ENCODE measurements at places on chromosomes 7 and 10. TPM values are rescaled to one million over a fixed set of nuclear protein-coding genes. Genes with fewer than 3 reads are reported as not detected.

FGFBP3 gene
- total RNA-seq = under 0.01 TPM

TMEM213 gene
- not detected for total RNA-seq

CBX3 gene
- total RNA-seq = 85.0 TPM

CPN1 gene
- not detected for total RNA-seq

C10orf90 gene
- total RNA-seq = not detected

CFTR gene
- under 0.01 TPM for total RNA-seq

C10orf67 gene
- 0.18 TPM for total RNA-seq

STK31 gene
- total RNA-seq = not detected

ICA1 gene
- not detected for total RNA-seq

GPRIN2 gene
- total RNA-seq = not detected

GIMAP8 gene
- total RNA-seq = not detected

GRCh38 chr10:120460776-120461175 lies 3.7 kb downstream of the PLPP4 start:
- peak; percentile 54 for DNase-seq

DNA sequence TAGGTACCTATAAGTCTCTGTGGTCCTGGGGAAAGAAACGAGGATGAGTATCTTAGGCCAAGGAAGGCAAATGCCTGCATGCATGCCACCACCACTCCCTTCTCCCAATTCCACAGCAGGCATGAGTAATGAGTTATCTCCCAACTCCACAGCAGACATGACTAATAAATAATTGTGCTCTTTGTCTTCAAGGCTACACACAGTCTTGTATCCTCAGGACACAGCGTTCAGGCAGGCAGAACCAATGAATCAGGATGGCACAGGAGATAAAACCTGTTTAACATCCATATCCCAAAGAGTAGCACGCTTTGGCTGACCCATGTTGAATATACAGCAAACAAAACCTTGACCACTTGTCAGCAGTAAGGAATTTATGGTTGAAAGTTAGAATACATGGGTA lies 229.7 kb upstream of the NFE2L3 start:
- no peak for DNase-seq

DNA sequence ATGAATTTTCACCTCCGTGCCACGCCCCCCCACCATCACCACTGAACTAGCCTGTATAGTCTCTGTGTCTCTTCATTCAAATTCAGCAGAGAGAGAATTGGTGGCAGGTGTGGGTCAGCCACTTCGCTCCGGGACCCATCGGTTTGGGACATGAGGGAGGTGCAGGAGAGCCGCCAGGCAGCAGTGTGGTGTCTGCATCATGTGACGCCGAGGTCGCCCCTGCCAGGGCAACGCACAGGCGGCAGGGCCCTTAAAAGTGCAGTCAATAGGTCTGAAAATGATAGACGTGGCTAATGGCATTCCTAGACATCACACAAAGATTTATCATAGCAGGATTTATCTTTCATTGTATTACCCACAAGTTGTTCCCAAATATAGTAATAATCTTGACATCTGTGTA lies 100.6 kb upstream of the RNF32 start:
- no peak for DNase-seq

- DNase-seq = no peak
Observed at GRCh38 chr7:151827620-151828019, 49.3 kb downstream of the PRKAG2 start.

DNA sequence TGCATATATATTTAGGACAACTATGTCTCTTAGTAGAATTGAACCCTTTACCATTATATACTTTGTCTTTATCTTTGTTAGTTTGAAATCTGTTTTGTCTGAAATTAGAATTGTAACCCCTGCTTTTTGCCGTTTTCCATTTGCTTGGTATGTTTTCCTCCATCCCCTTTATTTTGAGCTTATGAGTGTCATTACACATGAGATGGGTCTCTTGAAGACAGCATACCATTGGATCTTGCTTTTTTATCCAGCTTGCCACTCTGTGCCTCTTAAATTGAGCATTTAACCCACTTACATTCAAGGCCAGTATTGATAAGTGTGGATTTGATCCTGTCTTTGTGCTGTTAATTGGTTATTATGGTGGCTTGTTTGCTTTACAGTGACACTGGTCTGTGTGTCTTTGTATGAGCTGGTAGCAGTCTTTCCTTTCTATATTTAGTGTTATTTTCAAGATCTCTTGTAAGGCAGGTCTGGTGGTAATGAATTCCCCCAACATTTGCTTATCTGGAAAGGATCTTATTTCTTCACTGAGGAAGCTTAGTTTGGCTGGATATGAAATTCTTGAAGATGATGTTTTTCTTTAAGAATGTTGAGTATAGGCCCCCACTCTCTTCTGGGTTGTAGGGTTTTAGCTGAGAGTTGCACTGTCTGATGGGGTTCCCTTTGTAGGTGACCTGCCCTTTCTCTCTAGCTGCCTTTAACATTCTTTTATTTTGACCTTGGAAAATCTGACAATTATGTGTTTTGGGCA lies 149.5 kb downstream of the AHR start:
- peak; percentile 24 for DNase-seq

DNA sequence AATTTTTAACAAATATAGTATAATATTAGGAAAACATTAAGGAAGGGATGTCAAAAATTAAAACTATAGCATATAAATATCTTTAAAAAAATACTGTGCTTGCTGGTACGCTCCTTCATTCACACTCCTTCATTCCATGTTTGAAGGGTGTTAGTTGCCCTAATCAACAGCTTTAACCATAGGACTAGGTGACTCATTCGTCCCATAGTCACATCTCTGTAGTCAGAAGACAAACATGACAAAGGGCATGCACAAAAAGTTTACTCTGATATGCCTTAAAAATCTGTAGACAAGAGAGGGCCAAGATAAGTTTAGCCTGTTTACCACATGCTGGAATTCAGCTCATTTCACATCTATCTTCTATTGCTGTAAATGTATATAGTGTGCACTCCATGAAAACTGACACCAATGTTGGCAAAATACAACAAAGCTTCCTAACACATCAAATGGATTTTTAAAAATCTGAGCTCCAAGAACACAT lies 646 bp downstream of the FAM13C start:
- DNase-seq = peak; percentile 4

DNA sequence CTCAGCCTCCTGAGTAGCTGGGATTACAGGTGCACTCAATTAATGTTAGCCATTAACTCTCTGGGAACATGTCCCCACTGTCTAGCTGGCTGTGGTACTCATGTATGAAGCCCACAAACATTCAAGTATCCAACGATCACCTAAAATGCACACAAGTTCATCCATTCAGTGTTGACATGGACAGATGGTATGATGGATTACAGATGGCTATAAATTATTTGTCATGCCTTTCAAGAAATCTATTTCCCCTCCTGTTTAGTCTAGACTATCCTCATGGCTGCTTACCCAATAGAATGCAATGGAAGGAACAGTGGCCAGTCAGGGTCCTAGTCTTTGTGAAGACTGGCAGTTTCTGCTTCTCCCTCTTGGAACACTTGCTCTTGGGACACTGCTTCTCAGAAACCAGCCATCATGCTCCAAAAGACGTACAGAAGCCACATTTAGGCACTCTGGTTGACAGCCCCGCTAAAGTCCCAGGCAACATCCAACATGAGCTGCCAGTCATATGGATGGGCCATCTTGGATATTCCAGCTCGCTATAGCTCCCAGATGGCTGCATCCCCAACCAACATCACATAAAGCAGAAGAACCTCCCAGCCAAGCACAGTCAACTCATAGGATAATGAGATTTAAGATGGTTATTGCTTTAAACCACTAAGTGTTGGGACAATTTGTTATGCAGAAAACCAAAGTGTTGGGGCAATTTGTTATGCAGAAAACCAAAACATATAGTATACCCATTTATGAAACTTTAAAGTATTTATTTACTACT lies 33.1 kb downstream of the MYL10 start:
- DNase-seq = no peak

DNA sequence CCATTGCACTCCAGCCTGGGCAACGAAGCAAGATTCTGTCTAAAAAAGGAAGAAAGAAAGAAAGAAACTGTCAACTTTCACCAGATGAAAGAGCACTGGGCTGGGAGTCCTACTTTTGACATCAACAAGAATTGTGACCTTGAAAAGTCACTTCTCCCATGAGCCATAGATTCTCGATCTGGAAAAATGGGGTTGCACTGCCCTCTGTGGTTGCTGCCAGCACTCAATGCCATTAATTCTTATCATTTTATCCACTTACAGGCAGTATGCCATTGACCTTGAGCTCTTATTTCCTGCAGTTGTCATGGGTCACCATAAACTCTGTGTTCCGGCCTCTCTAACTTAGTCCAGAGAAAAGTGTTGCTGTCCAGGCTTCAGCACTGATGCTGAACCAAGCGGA lies 137.2 kb downstream of the NOC3L start:
- DNase-seq = no peak

DNA sequence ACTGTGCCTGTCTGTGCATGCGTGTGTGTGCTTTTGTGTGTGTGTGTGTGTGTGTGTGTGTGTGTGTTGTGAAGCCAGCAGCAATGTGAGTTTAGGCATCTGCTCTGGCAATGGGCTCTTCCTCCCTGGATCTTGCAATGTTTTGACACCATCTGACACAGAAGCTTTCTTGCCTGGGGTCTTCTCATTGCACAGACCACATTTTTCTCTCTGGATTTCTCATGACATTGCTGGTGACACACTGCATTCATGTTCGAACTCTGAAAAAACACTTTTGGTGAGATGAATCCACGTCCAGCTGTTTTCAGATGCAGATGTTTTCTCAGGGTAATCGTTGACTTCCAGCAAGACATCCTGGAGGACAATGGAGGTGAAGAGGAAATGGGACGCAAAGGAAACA lies 63.0 kb upstream of the FZD8 start:
- DNase-seq = no peak

DNA sequence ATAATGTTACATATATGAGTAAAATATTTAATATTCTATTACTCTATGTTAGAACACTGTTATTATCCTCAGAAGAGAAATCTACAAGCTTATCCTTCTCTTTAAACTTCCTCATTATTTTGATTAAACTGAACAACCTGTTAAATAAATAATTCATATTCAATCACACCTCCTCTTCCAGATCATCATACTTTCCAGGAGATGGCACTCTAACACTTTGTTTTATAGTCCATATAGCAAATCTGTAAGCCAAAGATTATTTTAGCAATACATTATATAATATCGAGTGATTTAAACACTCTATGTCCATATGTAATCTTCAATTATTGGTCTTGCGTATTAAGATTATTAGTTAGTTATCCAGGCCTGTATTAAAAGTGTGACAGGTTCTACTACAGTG lies 694.1 kb downstream of the ANKRD7 start:
- DNase-seq = peak; percentile 5

DNA sequence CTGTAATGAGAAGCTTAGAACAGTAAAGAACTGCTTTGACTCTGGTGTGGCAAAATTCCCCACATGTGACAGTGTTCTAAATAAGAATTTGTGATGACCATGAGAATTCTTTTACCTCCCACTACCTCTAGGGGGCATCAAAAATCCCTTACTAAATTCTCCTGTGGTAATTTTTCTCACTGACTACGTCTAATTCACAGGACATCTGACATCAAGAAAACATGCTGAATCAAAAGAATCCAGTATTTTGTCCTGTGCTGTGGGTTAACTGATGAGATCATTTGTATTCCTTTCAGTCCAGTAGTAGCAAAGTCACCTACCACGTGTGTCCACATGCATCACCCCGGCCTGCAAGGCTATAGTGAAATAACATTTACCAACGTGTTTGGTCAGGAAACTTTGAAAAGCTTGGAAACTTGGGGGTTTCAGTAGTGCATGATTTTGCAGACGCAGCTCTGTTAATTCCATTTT lies 103.8 kb downstream of the ATE1 start:
- DNase-seq = peak; percentile 46

DNA sequence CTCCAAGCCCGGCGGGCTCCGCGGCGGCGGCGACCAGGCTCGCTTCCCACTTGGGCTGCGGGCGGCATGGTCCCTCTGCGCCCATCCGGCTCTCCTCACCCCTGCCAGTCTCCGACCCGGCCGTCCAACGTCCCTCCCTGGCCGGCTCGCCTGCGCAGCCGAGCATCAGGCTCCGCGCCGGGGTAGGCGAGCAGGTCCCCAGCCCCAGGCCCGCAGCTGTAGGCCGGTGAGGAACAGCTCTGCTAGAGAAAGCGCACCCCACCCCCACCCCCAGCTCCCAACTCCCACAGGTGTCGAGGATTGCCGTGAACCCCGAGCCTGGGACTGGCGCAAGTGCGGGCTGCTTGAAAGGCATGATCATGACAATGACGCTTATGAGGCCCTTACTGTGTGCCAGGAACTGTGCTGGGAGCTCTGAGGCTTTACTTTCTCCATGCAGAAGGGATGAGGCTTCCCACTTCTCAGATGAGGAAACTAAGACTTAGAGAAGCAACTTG lies 20.8 kb upstream of the PAX2 start:
- DNase-seq = no peak

GRCh38 chr7:2451171-2452073 lies 24.8 kb downstream of the GRIFIN start:
- peak; percentile 50 for DNase-seq

- DNase-seq = no peak
Observed at GRCh38 chr10:97311111-97311626, 7.9 kb upstream of the FRAT1 start.

DNA sequence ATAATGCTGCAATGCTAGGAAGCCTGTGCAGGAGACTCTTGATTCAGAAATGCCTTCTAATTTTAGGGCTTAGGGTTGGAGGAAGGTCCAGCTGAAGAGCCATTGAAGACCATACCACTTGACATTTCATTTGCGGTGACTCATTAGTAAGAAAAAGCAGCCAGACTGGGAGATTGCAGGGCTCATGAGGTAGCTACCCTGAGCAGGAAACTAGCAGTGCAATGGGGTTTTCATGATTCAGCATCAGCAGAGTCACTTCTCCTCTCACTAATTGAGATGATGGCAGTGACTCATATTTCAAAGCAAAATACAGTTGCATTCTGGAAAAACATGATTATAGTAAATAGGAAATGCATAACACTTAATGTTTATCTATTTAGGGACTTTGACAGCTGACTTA lies 434.1 kb downstream of the DNAJB9 start:
- no peak for DNase-seq

DNA sequence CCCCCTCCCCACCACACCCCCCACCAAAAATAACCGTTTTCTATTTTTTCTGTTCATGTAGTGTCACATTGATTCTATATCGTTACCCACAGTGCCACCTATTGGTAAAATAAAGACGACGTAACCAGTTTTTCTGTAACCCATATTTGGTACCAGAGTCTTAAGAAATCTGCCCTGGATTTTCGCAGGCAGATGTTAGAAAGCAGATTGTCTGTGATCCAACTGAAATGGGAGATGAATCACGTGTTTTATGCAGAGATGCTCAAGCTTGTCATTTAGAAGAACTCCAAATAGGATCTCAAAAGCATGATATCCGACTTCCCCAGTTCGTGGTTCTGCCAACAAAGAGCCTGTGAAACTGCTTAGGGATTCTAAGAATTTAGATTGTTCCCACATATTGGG lies 261.1 kb upstream of the CSTF2T start:
- peak; percentile 76 for DNase-seq

DNA sequence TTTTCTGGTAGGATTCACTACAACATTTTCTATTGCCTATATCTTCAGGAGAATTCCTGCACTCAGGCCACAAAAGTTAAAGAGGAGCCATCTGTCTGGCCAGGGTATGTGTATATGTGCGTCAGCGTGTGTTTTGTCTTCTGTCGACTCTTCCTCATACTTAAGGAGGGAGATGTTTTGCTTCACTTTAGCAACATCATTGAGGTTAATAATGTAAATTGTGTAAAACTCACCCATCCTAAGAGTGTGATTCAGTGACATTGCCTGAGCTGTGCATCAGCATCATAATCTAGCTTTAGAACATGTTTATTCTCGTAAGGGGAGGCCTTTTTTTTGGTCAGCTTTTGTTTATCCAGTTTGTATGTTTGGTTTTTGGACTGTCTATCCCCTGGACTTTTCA lies 23.7 kb downstream of the FBH1 start:
- peak; percentile 58 for DNase-seq

GRCh38 chr7:29490094-29490607 lies 73.5 kb upstream of the PRR15 start:
- no peak for DNase-seq
